Liver (tissue), 10 donors: ENCODE measurements at places on chromosomes 6 and 20. TPM values are rescaled to one million over a fixed set of nuclear protein-coding genes. Genes with fewer than 3 reads are reported as not detected.

DNA sequence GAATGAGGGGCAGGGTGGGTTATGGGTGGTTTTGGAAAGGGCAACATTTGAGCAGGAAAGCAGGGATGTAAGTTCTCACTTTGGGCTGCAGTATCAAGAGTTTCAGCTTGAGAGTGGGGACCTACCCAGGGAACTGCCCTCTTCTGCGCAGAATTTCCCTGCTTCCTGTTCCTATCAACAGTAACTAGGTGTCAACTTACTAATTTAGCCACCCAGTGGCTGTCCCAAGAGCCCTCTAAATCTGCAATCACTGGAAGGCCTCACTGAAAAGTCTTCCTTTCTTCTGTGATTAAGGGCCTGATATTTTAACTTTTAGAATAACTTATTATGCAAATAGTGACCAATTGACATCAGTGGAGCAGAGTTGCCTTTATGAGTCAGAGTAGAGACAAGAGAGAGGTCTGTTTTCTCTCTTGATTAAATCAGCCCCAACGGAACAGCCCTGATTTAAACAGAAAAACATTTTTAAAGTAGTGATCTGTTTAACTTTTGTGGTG is 118.2 kb upstream of the RIPOR2 start:
- DNase-seq: no peak

DNA sequence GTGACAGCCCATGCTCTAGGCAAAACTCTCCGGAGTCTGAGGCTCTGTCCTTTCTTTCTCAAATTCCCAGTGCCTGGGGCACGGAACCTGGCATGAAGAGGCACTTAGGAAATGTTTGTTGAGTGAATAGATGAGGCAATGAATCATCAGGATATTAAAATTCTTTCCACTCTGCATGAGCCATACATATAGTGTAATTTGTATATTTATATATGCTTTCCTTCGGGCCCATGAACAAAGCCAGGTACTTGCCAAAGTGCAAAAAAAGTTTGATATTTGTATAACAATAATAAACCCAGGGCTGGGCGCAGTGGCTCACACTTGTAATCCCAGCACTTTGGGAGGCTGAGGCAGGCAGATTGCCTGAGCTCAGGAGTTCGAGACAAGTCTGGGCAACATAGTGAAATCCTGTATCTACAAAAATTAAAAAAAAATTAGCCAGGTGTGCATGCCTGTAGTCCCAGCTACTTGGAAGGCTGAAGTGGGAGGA is 212.3 kb upstream of the ZNF217 start:
- DNase-seq: no peak

DNA sequence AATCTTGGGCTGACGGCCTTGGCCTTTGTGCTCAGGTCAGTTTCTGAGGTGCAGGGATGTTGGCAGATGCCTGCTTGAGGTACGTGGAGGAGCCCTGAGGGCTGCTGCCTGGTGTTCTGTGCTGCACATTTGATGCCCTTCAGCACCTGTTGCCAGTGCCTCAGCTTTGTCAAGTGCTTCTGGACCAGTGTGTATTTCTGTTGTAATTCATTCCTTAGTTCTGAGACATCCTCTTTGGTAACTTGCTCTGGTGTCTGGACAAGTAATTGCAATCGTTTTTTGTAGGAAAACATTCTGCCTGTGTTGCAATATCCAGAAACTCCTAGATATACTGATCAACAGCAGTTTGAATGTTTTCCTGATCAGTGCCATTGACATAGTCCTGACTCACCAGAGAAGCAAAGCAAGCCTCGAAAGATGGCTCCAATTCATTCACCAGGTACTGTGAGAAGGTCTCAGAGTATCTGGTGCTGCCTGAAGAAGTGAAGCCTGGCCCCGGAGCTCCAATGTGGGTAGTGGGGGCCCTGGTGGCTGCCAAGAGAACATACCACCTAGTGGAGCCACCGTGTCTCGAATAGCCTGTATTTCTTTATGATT is 26.7 kb downstream of the ZNF337 start:
- DNase-seq: no peak

DNA sequence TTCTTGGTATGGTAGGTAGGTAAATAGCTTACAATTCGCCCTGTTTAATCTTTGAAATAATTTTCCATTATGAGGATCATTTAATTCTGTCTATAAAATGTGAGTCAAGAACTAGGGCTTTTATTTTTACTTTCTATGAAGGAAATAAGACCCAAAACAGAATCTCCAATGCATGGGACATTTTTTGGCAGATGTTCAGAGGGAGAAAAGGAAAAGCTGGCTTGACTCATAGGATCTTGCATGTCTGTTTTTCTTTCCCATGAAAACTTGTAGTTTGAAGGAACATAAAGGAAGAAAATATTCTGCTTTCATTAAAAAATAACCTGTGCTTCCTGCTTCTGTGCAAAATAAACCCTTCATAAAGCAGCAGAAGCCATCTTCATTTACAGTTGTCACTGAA is 143.1 kb upstream of the INSM1 start:
- DNase-seq: no peak

- DNase-seq: no peak
Measured at GRCh38 chr6:166430269-166430668, 47.5 kb upstream of the MPC1 start.

Gene ADTRP
- total RNA-seq: not detected

Gene SYCP2
- 0.42 TPM for total RNA-seq

Gene BACH2
- total RNA-seq: 3.7 TPM

Gene DEFB125
- not detected for total RNA-seq

Gene NKX2-4
- total RNA-seq: not detected

Gene TMEM244
- total RNA-seq: not detected

Gene TAB2
- total RNA-seq: 25.6 TPM

Gene PDE7B
- total RNA-seq: 0.75 TPM
